ENCODE measurements at places on chromosomes 1 and 21.

DNA sequence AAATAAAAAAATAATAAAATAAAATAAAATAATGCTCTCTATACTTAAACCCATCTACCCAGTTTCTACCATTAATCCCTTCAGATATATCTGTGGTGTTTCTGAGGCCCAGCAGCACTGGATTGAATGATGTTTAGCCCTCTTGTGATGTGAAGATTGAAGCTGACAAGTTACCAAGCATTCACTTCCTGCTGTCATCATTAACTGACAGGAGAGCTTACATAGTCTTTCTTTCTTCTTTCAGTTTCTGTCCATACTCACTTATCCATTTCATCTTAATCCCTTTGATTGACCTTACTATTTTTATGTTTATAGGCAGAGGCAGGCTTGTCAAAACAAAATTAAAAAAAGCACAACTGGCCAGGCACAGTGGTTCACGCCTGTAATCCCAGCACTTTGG lies 38.8 kb upstream of the PGD start:
- DNase-seq: no peak

GRCh38 chr1:1594602-1595260 lies 5.2 kb downstream of the FNDC10 start:
- DNase-seq: no peak

- DNase-seq: peak; percentile 23
Observed at GRCh38 chr1:59926381-59927123, at the start of gene CYP2J2. Gene CYP2J2, minus strand, starts transcription at chr1:59926773. Its CDS starts 27 bp downstream, at chr1:59926746.

GRCh38 chr1:220786337-220787068 lies at the start of gene MTARC1:
Gene MTARC1, plus strand, starts transcription at chr1:220786913. Its CDS starts 32 bp downstream, at chr1:220786945.
- DNase-seq: peak; percentile 68

GRCh38 chr21:42793774-42794173 lies 85.6 kb downstream of the WDR4 start:
- no peak for DNase-seq

- DNase-seq: no peak
Observed at GRCh38 chr1:6184083-6184783, 4.1 kb upstream of the CHD5 start.

- DNase-seq: no peak
Observed at GRCh38 chr21:38377165-38378088, 120.6 kb downstream of the KCNJ15 start.

DNA sequence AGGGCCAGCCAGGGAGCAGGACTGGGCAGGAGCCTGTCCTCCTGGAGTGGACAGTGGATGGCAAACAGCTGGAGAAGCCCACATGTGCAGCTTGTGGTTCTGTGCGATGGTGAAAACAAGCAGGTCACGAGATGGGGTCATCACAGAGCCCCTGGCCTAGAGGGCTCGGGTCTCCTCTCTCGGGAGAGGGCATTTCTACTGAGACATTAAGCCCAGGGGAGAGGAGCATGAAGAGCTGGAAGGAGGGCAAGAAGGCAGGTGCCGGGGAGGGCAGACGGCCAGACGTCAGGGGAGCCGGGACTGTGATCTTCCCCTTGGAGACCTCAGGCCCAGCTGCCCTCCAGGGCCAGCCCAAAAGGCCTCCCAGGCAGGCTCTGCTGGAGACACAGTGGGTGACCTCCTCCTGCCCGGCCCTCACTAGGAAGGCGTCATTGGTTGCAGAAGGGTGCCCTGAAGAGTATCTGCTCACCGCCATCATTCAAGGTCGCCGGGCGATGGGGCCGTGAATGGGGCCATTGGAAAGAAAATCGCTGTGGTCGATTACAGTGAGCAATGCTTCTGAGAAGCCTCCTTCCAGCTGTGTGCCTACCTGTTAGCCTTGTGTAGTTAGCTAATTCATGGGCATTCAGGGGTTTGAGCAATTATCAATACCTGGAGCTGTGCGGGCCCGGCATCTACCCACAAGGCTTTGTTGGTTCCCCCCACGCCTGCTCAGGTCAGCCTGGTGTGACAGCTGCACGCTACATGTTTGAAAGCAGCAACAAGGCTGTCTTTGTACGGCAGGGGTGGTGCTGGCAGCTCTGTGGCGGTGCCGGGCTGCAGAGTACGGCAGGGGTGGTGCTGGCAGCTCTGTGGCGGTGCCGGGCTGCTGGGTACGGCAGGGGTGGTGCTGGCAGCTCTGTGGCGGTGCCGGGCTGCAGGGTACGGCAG lies 72.3 kb upstream of the ACTRT2 start:
- no peak for DNase-seq

- peak; percentile 40 for DNase-seq
Observed at GRCh38 chr1:40257313-40257687, 736 bp upstream of the ZMPSTE24 start.

- DNase-seq: no peak
Observed at GRCh38 chr1:226804907-226805759, 65.3 kb upstream of the PSEN2 start.

DNA sequence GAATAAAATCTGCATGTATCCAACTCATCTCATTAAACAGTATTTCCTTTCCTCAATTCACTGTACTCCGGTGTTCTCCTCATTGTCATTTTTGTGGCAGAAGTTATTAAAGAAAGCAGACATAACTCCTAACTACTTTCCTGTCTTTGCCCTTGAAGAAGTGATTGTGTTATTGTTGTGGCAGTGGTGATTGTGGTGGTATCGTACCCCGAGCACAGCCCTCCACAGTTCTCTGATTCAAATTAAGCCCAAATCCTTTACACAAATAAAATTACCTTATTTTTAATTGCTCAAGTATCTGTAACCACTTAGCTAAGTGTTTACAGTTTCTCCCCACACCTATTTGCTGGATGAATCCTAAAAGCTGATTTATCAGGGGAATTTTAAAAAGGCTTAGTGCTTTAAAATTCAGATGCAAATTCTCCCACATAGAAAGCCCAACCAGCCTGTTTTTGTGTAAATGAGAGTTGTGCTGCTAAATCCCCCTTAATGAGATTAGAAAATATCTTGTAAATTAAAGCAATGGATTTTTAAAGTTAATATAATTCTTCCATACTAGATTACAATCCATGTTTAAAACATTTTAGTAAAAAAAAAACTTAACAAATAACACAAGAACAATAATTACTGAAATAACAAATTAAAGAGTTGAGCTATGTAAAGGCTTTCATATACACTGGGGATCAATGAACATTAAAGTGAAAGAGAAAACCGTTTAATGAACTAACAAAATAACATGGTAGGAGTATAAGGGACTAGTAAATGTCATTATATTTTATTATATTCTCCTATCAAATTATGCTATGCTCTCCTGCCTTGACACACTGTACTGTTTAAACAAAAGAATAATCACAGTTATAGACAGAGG lies 259.0 kb downstream of the NEGR1 start:
- DNase-seq: no peak

DNA sequence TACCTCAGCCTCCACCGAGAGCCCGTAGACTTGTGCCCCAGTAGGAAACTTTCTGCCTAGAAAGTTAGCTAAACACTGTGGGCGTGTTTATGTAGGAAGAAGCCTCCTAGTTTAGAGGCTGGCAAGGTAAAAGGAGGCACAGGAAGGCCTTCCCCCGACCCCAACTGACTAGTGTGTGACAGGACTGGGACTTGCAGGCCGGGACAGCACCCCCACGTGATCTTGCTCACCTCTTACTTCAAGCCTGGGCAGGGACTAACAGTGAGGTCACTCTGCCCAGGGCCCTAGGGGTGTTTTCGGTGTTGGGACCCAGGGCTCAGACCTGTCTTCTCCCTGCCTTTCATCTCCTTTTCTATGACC lies 392 bp upstream of the TAGLN2 start:
- no peak for DNase-seq

- DNase-seq: no peak
Observed at GRCh38 chr1:179205284-179205683, 24.2 kb downstream of the ABL2 start.

- no peak for DNase-seq
Observed at GRCh38 chr1:234971586-234972297, 156.9 kb downstream of the TOMM20 start.

DNA sequence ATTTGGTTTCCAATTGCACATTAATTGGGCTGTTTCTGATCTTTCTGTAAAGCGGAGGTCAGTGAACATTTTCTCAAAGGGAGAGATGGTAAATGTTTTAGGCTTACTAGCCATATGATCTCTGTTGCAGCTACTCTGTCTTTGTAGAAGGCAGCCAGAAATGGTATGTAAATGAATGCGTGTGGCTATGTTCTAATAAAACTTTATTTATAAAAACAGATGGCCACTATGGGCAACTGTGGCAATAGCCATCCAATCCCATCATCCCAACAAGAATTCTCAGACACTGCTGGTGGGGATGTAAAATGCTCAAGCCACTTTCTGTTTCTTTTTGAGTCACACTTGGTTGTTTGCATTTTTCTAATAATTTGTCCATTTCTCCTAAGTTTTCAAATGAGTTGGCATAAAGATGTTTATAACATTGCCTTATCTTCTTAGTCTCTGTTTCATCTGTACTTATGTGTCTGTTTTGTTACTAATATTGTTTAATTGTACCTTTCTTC lies 448.8 kb upstream of the VAMP3 start:
- DNase-seq: no peak

DNA sequence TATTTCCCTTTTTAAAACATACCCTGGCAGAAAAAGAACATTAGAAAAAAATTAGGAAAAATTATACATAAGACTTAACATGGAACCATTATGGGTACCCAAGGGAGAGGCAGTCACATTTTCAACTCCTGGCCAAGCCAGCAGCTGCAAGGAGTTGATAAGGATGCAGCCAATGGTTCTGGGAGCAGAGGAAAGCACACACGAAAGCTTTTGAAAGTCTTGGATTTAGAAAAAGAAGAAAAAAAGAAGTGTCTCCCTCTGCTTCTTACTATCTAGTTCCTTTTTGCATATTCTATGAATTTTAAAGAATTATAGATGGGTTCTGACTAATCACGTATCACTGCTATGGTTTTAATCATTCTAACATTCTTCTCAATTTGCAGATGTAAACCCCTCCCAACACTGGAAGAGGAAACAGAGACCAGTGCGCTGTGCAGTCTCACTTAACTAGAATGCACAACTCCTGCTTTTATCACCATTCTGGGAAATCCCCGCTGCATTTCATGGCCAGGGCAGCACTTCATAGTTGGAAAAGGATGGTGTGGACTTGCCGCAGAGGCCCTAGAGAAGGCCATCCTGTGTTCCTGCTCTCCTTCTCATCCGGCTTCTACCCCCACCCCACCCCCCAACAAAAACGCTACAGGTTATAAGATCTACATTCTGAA lies 2.7 kb upstream of the CD58 start:
- DNase-seq: no peak

GRCh38 chr21:45910548-45911221 lies 70.9 kb upstream of the COL6A1 start:
- peak; percentile 22 for DNase-seq

DNA sequence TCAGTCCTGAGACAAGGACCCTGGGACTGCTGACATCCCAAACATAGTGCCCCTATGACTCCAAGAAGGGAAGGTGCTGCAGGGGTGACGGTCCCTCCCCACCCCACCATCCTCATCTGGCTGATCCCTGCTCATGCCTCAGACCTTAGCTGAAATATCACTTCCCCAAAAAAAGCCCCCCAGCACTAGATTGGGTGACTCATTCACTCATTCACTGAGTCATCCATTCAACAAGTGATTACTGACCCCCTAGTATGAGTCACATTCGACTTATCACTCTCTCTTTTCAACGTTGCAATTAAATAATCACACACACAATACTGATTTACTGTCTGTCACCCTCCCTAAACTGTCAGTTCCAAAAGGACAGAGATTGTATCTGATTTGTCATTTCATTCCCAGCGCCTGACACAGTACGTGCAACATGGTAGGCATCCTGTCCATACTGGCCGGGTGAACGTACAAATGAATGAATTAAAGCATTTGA lies 48.6 kb downstream of the HIVEP3 start:
- no peak for DNase-seq
